ENCODE measurements at places on chromosomes 3 and 15. TPM values are rescaled to one million over a fixed set of nuclear protein-coding genes. Genes with fewer than 3 reads are reported as not detected.

CHST13 gene
- total RNA-seq: not detected

ARHGEF26 gene
- total RNA-seq: 22.9 TPM

SLC28A2 gene
- total RNA-seq: not detected

SYNPR gene
- not detected for total RNA-seq

GDPGP1 gene
- 7.7 TPM for total RNA-seq

CRYGS gene
- total RNA-seq: 5.8 TPM

- no peak overlapping the region for H3K4me3 ChIP-seq
- H3K27ac ChIP-seq: no peak overlapping the region
- no peaks in the 10 kb centered on the region for H3K27me3 ChIP-seq
- DNase-seq: no peak
- peaks cover 9% of the 10 kb centered on the region for H3K4me1 ChIP-seq
Measured at GRCh38 chr3:120775411-120775810, 32.9 kb downstream of the GTF2E1 start.

DNA sequence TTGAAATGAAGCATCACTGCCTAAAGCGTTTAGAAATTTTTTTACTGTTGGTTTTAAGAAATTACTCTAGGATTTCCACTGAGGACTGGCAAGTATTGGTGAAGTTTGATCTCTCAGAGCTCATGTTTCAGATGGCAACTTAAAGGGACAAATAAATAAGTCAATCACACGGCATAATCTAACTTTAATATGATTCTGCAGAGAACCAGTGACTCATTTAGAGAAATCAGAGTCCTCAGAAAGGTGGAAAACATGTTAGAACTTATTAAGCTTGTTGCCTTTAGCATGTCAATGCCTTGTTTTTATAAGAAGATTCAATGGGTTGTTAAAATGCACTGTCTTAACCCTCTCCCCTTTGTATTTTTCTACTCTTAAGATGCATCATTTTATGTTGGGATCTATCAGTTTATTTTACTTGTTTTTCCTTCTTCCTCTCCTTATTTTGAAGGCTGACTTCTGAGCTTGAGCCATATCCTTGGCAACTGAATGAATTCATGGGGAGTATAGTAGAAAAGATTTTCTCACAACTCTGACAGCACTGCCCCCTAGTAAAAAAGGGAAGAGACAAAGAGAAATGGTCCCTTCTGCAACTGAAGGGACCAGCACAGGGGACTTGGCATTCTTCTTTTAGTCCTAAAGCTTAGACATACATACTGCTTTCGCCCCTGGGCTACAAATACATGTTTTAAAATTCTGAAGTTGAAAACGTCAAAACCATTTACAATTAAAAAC lies 431.2 kb downstream of the LPP start:
- no peaks in the 10 kb centered on the region for H3K36me3 ChIP-seq
- DNase-seq: no peak
- peaks cover 7% of the 10 kb centered on the region for H3K4me1 ChIP-seq
- no peaks in the 10 kb centered on the region for H3K27me3 ChIP-seq
- no peak overlapping the region for H3K27ac ChIP-seq

DNA sequence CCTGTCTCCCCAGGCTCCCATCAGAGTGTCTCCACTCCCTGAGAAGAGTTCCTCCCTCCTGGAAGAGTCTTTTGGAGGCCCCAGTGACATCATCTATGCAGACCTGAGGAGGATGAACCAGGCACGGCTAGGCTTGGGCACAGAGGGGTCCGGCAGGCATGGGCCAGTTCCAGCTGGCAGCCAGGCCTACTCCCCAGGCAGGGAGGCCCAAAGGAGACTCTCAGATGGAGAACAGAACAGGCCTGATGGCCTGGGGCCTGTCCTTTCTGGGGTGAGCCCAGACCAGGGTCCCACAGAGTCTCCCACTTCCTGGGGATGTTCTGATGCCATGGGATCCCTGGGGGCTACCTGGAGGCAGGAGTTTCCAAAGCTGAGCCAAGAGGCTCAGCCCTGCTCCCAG lies 8.5 kb downstream of the SH2D7 start:
- no peak for DNase-seq
- H3K27ac ChIP-seq: no peak overlapping the region
- H3K27me3 ChIP-seq: peaks cover 4% of the 10 kb centered on the region
- H3K4me1 ChIP-seq: peaks cover 12% of the 10 kb centered on the region

- DNase-seq: no peak
- H3K36me3 ChIP-seq: peaks cover 16% of the 10 kb centered on the region
- peaks cover 2% of the 10 kb centered on the region for H3K27me3 ChIP-seq
- peaks cover 49% of the 10 kb centered on the region for H3K4me1 ChIP-seq
- no peak overlapping the region for H3K4me3 ChIP-seq
Measured at GRCh38 chr3:149581681-149582370, 76.0 kb downstream of the WWTR1 start.

- DNase-seq: no peak
- H3K27me3 ChIP-seq: peaks cover 1% of the 10 kb centered on the region
- H3K27ac ChIP-seq: no peak overlapping the region
- H3K36me3 ChIP-seq: no peaks in the 10 kb centered on the region
Measured at GRCh38 chr15:54035616-54036015, 57.4 kb downstream of the UNC13C start.

DNA sequence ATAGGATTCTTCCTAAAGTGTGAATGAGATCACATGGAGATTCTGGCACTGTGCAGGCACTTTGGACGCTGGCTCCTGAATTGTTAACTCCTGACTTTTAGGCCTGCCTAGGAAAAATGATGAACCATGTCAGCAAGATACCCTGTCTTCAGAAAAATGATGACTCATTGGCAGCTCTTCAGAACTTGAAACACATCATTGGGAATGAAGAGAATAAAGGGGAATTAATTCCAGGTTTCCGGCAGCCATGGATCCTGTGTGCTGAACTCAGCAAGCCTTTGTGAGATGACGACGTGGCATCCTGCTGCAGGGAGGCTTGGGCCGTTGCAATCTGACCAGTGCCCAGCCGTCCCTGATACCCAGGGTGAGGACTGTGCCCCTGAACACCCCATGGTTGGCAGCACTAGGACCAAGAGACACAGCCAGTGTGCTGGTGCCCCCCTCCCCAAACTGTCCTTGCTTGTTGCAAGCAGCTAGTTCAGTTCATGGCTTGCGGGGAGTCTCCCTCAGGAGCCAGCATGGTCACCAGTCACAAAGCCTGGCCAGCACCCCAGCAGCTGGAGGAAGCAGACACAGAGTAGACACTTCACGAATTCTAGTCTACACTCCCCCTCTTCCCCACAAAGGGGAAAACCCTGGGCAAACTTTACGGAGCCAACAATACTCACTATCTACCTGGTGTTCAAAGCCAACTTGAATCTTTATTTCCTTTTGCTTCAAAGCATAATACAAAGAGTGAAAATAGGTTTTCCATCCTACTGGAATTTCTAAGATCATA lies 7.8 kb upstream of the LIPC start:
- DNase-seq: no peak
- no peak overlapping the region for H3K27ac ChIP-seq
- no peaks in the 10 kb centered on the region for H3K36me3 ChIP-seq
- H3K4me3 ChIP-seq: no peak overlapping the region
- H3K27me3 ChIP-seq: no peaks in the 10 kb centered on the region

DNA sequence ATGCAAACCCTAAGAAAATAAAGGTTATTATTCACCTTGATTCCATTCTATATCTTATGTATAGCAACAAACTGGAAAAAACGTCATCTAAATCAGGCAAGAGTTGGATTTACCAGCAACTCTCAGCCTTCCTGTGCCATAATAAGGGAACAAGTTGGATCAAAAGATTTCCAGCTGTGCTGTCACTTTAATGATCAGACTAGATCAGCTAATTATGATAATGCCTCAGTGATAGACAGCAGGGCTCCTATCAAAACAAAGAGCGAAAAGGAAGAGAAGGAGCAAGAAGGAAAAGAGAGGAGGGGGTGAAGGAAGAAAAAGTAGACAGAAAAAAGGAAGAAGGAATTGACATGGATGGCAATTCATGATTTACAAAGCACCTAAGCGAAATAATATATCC lies 36.7 kb upstream of the BCL6 start:
- no peak overlapping the region for H3K4me3 ChIP-seq
- no peaks in the 10 kb centered on the region for H3K27me3 ChIP-seq
- no peaks in the 10 kb centered on the region for H3K36me3 ChIP-seq
- H3K27ac ChIP-seq: no peak overlapping the region

GRCh38 chr3:76387000-76387399 lies 601.7 kb upstream of the ZNF717 start:
- no peak for DNase-seq
- no peak overlapping the region for H3K27ac ChIP-seq
- no peaks in the 10 kb centered on the region for H3K27me3 ChIP-seq
- H3K36me3 ChIP-seq: no peaks in the 10 kb centered on the region
- H3K4me3 ChIP-seq: no peak overlapping the region

DNA sequence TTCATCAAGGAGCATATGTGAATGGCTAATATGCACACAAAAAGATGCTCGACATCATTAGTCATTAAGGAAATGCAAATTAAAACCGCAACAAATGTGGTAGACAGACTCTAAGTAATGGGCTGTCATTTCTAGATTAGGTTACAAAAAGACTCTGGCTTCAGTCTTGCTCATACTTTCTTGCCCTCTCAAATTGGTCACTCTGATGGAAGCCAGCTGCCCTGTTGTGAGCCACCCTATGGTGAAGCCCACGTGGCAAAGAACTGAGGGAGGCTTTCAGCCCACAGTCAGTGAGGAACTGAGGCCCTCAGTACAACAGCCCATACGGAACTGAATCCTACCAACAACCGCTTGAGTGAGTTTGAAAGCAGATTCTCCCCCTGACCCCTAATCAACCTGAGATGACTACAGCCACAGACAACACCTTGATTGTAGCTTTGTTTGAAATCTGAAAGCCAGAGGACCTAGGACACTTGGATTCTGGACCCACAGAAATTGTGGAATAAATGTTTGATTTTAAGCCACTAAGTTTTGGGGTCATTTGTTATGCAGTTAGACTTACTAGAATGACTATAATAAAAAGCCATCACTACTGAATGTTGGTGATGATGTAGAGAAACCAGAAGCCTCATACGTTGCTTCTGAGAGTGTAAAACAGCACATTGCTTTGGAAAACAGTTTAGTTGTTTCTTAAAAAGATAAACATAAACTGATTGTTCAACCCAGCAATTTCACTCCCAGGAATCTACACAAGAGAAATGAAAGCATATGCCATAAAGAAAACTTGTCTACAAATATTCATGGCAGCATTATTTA lies 45.7 kb downstream of the EHHADH start:
- peaks cover 4% of the 10 kb centered on the region for H3K36me3 ChIP-seq
- H3K4me1 ChIP-seq: peaks cover 5% of the 10 kb centered on the region
- no peak for DNase-seq
- H3K4me3 ChIP-seq: no peak overlapping the region
- H3K27ac ChIP-seq: no peak overlapping the region

GRCh38 chr3:28215407-28215806 lies 26.0 kb upstream of the CMC1 start:
- no peak overlapping the region for H3K4me3 ChIP-seq
- H3K4me1 ChIP-seq: peaks cover 3% of the 10 kb centered on the region
- peaks cover 2% of the 10 kb centered on the region for H3K27me3 ChIP-seq
- no peaks in the 10 kb centered on the region for H3K36me3 ChIP-seq
- no peak for DNase-seq
- H3K27ac ChIP-seq: no peak overlapping the region

DNA sequence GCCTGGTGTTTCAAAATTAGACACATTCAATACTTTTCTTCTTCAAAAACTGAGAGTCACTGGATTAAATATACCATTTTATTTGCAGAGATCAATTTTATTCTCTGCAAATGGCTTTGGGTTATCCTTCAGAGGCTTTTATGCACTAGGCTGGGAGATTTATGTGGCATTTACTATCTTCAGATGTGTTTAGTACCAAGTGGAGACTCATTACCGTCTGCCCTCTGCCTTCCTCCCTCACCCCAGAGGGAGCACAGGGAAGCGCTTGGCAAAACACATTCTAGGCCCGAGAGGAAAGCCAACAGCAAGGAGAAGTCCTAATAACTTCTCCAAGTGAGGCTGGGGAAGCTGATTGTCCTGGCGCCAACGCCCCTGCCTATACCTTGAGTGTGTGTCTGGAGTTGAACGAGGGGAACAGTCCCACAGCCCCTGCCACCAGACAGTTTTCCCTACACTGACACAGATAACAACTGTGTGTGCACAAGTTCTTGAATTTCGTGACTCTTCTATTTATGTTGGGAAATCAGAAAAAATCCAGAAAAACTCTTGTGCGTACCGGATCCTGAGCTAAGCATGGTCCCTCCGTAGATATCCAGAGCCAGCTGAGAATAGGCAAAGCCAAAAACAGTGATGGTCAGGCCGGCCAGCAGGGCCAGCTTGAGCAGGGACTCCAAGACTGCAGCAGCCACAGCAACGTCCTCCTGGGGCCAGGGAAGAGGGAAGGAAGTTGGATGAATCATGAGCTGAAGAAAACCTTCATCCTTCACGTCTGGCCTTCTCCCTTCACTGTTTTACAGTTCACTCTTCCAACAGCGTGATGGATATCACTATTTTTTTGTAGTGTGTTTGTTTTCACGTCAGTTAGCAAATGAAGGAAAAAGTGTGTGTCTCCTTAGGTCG lies 26.6 kb downstream of the RFT1 start:
- no peak for DNase-seq
- H3K27me3 ChIP-seq: peaks cover 2% of the 10 kb centered on the region

DNA sequence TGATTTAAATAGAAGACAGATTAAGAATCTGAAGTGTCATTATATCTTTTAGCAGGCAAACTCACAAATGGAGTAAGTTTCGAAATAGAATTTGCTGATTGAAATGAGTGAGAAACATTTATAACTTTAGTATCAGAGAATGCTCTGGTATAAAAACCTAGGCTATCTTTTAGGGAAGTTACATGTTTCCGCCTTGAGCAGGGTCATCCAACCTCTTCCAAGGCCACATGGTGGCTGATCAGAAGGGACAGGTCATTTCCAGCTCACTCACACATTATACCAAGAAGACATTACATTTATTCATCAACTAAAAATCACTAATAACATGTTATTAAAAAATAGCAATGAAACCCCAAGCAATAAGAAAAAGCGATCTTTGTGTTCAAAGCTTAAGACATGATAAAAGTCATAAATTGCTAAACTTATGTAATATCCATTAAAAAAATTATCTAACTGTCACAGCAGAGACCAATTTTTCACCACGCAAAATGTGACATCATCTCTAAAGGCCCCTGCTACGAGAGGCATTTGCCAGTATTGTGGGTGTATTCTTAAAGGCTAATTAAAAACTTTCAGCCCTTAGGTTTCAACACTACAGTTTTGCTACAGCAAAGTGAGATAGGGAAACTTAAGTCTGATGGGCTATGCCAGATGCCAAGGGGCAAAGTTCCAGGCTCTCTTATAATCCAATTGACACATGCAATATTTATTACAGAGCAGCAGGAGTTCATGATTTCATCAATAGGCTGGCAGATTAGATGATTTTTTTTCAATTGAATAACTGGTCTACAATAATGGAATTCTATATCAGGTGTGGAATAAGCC lies 240.4 kb upstream of the TBL1XR1 start:
- no peaks in the 10 kb centered on the region for H3K36me3 ChIP-seq
- no peaks in the 10 kb centered on the region for H3K4me1 ChIP-seq
- no peak overlapping the region for H3K27ac ChIP-seq
- DNase-seq: no peak

DNA sequence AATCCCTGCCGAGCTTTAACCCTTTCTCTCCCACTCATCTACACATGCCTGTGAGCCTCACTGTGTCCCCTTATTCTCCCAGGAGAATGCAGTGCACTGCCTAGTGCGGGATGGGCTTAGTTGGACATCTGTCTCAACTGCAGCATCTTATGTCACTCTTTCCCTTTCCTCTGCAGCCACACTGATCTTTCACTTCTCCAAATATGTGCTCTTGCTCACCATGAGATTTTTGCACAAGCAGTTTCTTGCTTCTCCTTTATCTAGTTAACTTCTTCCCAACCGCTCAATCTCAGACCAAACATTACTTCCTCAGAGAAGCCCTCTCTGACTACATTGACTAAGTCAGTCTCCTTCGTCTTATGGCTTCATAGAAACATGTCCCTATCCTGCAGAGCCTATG lies 292.3 kb downstream of the KBTBD8 start:
- DNase-seq: no peak
- no peak overlapping the region for H3K4me3 ChIP-seq
- no peaks in the 10 kb centered on the region for H3K36me3 ChIP-seq
- H3K4me1 ChIP-seq: no peaks in the 10 kb centered on the region

Measured in endothelial cell (in vitro differentiated cells).